ENCODE measurements at places on chromosomes 4 and X.

DNA sequence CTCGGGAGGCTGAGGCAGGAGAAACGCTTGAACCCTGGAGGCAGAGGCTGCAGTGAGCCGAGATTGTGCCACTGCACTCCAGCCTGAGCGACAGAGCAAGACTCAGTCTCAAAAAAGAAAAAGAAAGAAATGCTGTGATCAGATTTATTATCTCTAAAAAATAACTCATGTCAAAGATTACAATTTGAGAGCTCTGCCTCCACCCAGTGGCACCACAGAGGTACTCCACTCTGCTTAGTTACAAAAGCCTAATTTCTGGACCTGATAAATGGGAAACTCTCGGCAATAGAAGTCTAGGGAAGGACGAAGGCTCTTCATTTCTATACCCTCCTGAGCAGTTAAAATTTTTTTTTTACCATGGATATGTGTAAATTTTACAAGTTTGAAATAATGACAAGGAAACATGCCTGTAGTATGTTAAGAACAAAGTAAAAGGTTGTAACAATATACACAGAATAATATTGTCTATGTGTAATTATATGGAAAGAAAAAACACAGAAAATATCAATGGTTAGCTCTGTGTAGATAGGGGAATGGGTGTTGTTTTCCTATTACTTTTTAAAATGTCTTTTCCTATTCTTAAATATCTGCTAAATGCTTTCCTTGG, 149.8 kb downstream of the STIM2 start:
- peak; percentile 64 for DNase-seq

GRCh38 chr4:113385281-113385899, 335.9 kb downstream of the ANK2 start:
- no peak for DNase-seq

GRCh38 chr4:131052646-131053045, 1956.7 kb downstream of the C4orf33 start:
- no peak for DNase-seq

GRCh38 chr4:30714408-30715031, 5.6 kb upstream of the PCDH7 start:
- DNase-seq = no peak

- DNase-seq = no peak
Measured at GRCh38 chr4:70715097-70715496, 6.7 kb upstream of the RUFY3 start.

DNA sequence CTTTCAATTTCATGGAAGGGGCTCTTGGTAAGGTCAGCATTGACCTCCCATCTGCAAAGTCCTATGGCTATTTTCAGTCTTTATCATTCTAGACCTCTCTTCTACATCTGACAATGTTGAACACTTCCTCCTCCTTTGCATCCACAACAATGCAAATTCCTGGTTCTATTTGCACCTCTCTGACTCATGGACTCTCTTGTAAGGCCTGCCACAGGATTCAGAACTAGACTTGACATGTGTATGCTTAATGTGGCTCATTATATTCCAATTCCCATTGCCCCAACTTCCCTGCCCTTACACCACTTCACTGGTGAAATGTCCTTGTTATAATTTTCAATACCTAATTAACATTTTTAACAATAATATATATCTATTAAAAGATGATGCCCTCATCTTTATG, 314.3 kb upstream of the FGF13 start:
- DNase-seq = no peak

DNA sequence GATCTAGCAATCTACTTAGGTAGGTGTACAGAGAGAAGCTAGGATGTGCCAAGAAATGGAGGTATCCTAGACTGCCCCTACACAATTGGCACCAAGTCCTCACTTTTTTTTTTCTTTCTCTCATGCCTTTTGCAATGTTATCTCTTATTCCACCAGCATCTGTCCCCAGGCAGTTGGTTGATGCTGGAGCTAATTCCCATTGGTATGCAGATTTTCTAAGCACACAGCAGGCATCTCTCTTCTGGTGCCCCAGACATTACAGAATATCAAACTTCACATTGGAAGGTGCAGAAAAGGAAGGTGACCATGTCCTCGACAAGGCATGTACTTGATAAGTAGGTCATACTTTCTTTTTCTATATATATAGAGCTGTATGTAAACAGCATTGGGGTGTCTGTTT, 21.6 kb downstream of the LUZP4 start:
- no peak for DNase-seq

GRCh38 chr4:74014332-74014731, 15.9 kb upstream of the CXCL5 start:
- no peak for DNase-seq

DNA sequence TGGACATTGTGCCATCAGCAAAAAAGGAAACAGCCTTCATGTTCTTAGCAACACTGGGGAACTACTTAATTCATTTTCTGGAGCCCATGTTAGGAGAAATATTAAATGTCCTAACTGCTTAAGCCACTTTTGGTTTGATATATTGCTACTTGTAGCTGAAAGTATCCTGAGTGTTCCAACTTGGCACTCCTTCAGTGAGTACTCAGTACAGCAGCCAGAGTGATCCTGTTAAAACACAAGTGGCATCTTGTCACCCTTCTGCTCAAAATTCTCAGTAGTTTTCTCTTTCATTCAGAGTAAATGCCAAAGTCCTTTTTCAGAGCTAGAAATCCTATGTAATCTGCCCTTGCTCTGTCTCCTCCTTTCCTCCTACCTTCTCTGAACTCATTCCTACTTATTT, 522.0 kb downstream of the GRID2 start:
- no peak for DNase-seq

GRCh38 chr4:148514041-148514440, 71.8 kb upstream of the NR3C2 start:
- DNase-seq = no peak

DNA sequence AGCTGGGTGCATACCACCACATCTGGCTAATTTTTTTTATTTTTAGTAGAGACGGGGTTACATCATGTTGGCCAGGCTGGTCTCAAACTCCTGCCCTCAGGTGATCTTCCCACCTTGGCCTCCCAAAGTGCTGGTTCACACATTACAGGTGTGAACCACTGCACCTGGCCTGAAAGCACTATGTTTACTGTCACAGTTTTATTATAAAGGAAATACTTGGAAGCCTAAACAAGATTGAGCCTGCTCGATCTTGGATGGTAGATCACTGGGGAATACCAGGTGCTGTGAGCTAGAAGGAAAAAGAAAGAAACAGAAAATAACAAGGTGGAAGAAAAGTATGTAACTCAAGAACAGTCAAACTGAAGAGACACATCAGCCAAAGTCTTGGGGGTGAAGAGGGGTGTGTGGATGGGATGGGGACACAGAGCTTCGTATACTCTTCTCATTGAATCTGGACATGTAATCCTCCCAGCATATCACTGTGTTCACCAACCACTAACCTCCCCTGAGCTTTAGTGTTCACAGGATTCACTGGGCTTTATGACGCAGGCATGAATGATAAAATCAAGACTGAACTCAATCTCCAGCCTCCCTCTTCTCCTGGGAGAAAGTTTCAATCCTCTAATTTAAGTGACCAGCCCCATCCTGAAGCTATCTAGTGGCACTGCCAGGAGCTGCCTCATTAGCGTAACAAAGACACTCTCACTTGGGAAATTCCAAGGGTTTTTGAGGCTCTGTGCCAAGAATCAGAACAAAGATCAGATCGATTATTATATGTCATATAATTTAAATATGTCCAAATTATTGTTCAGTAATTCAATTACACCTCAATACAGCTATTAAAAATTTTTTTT, 40.9 kb downstream of the PDS5A start:
- DNase-seq = no peak

- no peak for DNase-seq
Measured at GRCh38 chr4:168664242-168664891, 167.5 kb downstream of the PALLD start.

Measured in activated T-cell treated with anti-CD3 and anti-CD28 coated beads, Interleukin-2, amount 50 U/mL, for 1 hour (primary cell).